ENCODE measurements at places on chromosomes 12 and 14.

DNA sequence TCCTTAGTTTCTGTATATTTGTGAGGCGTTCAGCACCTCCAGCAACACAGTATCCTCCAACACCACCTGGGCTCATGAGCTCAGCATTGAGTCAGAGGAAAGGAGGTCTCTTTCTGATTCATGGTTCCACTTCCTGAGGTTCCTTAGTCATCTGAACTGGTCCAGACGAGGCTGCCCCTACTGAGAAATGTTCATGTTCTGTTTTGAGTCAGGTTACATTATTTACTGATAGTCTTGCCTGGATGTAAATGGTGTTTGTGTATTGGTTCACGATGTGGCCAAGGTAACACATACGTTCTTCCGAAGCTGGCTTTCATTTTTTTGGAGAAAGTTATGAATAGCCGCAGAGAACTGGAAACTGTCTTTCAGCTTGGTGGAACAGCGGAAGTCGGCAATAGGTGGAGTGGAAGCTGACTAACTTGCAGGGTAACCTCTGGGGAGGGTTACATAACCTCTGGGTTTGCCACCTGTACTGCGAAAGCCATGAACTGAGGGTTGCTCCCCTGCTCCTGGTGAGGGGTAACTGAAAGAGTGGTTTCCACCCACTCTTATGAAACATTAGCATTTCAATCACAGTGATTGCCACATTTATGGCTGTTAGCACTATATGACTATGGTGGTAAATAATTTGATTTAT lies 42.2 kb upstream of the MANSC4 start:
- DNase-seq: peak; percentile 89

DNA sequence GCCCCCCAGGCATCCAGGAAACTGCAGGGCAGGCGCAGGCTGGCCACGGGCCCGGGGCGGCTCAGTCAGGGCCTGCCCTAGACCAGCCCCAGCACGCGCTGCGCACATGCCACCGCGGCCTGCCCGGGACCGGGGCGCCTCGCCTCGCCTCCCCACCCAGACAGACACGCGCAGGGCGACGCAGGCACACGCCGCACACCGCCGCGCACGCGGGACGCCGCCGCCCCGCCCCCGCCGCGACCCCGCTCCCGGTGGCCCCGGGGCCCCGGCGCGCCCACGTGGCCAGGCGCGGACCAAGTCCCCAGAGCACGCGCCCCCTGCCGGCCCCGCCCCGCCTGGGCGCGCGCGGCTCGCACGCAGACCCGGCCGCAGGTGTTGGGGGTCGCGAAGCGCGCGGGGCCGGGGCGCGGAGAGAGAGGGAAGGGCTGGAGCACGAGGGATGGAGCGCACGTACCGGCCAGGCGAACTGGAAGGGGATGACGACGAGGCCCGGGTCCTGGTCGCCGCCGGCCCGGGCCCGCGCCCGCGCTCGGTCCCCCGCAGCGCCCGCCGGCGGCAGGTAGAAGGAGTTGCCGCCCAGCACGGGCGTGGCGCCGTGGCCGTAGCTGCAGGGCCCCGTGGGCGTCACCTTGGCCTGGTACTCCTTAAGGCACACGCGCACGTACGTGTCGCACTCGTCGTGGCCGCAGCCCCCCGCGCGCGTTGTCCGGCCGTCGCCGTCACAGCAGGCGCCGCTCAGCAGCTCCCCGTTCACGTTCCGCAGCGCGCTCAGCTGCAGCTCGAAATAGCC lies 1.1 kb downstream of the JAG2 start:
- no peak for DNase-seq

DNA sequence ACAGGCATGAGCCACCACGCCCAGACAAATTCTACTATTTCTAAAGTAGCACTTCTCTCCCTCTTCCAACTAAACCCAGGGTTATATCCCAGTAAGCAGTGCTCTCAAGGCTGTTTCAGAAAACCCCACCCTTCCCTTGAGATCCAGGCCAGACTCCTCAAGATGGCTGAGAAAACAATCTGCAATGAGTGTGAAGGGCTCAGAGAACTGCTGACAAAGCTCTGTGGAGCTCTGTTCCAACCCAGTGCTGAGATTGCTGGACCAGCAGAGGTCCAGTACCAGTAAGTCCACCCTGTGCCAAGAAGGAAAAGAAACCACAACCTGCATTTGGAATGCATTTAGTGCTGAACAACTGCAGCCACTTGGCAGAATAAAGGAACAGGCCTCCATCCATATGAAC lies 3.7 kb upstream of the IFFO1 start:
- no peak for DNase-seq

GRCh38 chr12:53063708-53064612 lies 14.1 kb downstream of the TNS2 start:
- peak; percentile 51 for DNase-seq

DNA sequence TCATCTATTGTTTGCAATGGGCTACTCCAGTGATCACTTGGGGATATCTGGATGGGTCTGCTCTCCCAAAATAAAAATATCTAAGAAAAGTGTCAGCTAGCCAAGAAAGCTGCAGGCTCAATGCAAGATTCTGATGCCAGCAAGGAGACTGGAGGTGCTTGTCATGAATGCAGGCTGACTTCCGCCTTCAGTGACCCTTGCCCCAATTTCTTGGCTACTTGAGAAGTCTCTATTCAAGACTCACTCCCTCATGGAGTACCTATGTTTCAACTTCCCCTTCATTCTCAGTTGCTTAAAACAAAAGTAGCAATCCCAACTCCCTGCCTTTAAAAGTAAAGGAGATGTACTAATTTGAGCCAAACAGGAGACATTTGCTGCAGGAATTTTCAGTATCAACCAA lies 123.9 kb downstream of the GPR65 start:
- DNase-seq: no peak

- DNase-seq: no peak
These were observed 38.9 kb downstream of the ETV6 start for GRCh38 chr12:11688379-11688778.

DNA sequence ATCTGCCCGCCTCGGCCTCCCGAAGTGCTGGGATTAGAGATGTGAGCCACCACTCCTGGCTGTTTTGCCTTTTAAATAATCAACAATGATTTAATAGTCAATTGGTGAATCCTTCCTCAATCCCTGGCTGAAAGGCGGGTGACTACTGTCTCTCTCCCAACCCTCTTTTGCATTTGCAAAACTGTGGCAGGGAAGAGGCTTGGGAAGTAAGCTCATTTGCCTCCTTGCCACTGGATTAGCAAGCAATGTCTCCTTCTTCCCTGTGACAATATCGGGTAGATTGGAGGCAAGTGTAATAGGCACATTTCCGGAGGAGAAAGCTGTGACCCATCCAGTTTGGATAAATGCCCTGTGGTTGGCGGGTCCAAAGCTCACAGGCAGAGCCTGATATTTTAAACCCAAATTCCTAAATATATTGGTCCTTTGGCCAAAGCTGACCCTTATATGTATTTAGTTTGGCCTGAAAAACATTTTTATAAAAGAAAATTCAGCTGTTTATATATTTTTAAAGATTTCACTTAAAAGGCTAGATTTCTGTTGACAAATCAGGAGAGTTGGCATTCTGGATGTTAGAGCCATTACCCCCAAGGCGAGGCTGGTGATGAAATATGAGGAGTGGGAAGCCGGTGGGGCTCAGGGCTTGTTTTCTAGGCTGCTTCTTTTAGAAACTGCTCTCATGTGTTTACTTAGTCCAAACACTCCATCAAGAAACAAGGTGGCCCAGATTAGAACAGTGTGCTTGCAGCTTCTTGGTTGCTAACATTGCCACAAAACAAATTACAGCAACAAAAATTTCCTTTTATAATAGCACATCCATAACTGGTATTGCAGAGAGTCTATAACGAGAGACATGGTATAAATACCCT lies 646.9 kb upstream of the TMEM132C start:
- no peak for DNase-seq

DNA sequence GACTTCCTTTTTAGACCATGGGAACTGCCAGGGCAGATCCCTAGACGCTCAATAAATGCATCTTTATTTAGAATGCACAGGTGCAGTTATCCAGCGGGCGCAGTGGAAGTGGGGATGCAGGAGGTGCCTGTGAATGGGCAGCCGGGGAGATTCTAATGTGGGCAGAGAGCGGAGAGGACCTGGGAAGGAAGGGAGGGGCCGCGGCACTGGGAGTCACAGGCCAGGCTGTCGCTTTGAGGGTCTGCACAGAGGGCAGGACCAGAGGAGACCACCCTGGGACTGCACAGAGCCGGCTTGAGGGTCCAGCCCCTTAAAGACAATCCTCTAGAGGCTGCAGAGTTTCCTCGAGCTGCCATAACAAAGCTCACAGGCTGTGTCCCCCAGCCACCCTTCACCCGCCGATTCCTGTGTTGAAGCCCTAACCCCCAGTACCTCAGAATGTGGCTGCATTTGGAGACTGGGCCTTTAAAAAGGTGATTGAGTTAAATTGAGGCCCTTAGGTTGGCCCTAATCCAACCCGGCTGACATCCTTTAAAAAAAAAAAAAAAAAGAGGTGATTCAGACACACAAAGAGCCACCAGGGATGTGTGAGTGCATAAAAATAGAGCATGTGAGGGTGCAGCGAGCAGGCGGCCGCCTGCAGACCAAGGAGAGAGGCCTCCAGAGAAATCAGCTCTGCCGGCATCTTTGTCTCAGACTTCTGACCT lies 44.4 kb upstream of the PPP2R5C start:
- DNase-seq: no peak

- DNase-seq: no peak
These were observed 964 bp downstream of the SDS start for GRCh38 chr12:113402586-113403260.

DNA sequence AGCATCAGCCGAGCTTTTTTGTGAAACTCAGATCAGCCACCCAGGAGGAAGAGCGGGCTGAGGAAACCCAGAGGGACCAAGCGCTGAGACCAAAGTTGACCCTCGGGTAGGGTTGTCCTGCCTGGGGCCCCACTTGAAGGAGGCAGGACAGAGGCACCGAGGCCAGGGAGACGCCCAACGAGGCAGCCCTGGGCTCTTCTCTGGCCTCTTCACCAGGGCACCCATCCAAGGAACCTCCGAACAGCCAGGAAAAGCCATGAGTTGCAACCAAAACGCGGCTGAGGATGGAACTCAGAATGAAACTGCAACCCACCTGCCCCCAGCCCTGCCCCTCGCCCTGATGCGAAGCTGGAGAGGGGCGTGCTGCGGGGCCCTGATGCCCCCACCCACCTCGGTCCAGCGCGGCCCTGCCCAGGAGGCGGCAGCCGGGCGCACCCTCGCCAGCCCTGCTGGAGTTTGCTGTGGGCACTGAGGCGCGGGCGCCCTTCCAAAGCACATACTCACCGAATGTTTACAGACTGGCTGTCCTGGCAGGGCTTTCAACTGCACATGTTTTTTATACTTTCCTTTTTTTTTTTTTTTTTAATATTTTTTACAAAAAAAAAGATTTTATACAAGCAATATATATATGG lies 41.9 kb downstream of the JDP2 start:
- peak; percentile 46 for DNase-seq

- no peak for DNase-seq
These were observed 53.8 kb upstream of the USP44 start for GRCh38 chr12:95605087-95605486.

GRCh38 chr14:22534547-22534946 lies 54.5 kb downstream of the DAD1 start:
- no peak for DNase-seq

DNA sequence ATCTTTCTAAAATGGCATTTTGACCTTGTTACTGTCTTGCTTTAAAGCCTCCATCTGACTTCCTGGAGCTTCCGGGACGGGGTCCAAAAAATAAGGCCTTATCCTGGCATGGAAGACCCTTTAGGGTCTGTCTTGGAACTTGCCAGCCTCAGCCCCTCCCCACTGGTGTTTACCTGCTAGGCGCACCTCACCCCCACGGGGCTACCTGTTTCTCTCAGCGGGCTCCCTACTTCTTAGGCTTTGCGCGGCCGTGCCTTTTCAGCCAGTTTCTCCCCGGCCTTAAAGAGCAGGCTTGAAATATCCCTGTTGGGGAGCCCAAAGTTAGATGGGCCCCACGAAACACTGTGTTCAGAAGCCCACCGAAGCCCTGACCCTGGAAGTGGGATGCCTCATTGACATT lies 5.1 kb downstream of the RTL1 start:
- no peak for DNase-seq

GRCh38 chr12:30763053-30763452 lies 8.3 kb upstream of the CAPRIN2 start:
- DNase-seq: no peak

DNA sequence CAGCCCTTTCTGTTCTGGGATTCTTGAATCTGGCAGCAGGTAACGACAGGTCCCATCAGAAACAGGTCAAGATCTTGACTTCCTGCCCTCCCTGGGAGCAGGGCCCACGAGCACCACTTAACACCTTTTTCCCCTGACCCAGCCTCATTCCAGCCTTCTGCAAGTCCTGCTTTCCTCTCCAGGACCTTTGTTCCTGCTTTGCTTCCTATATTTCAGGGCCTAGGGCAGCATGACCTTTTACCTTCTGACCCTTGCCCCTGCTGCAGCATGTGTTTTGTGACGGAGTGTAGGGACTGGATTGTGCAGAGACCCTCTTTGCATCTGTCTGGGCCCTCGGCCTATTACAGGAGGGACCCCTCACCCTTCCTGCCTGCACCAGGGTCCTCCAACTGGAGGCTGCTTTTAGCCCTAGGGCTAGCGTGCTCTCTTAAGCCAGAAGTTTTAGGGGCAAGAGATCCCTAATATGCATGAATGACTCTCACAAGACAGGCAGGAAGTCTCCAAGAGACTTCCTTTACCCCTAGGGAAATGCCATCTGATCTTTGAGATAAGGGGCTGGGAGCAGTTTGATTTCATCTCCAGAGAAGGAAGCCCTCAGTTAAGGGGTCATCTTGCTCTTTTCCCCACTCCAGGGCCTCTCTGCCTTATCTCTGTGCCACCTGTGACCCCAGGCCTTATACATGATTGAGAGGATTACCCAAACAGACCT lies 209.4 kb upstream of the BCL2L14 start:
- DNase-seq: no peak

GRCh38 chr14:88463318-88463717 lies 77.9 kb downstream of the SPATA7 start:
- DNase-seq: no peak

DNA sequence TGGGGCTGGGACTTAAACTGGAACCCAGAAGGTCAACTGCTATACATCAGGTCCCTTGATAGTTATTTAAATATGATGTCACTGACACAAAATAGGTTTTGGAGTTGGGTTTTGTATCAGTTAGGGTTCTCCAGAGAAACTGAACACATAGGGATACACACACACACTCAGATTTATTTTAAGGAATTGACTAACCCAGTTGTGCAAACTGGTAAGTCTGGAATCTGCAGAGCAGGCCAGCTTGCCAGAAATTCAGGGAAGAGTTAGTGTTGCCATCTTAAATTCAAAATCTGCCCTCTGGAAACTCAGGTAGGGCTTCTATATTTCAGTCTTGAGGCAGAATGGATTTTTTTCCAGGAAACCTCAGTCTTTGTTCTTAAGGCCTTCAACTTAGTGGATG lies 36.9 kb downstream of the MAPK1IP1L start:
- DNase-seq: no peak

DNA sequence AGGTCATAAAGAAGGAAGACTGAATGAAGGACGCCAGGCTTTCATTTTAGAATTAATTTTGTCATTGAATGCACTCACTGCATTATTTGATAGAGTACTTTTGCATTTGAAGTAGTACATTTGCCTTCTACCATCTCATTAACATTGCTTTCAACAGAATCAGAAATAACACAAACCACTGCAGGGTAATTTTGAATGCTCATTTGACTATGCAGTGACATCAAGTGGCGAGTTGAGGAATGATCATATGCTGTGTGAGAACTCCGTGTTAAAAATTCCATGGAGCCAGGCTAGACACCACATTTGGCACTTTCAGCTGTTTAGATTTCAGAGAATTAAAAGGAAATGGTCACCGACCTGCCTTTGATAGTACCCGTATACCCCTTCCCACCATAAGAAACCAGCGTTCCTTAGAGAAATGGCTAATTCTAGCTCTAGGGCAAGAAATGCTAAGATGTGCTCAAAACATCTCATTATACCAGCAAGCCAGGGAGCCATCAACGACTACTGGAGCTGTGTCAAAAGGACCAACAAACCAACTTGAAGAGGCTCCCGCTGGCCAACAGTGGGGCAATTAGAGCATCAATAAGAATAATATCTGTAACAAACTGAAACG lies 16.5 kb downstream of the HEBP1 start:
- no peak for DNase-seq

Data from activated effector memory CD4-positive, alpha-beta T cell treated with anti-CD3 and anti-CD28 coated beads, Interleukin-2, amount 50 U/mL, for 16 hours (primary cell).